A172 (cell line): ENCODE measurements at places on chromosomes 5 and 9.

DNA sequence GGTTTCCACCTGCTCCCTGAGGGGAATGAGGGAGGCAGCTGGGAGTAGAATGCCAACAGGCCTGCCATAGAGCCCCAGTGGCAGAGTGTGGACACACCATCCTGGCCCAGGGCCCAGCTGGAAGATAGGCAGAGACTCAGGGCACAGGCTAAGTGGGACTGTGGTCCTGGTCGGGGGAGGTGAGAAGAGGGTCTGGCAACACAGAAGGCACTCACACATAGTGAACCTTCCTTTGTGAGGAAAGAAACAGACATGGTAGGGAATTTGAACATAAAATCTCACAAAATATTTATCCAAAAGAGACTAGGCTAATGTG is 41.2 kb downstream of the WDR36 start:
- DNase-seq, result no peak

- DNase-seq, result no peak
Measured at GRCh38 chr9:128405077-128405779, 15.4 kb upstream of the CERCAM start.

DNA sequence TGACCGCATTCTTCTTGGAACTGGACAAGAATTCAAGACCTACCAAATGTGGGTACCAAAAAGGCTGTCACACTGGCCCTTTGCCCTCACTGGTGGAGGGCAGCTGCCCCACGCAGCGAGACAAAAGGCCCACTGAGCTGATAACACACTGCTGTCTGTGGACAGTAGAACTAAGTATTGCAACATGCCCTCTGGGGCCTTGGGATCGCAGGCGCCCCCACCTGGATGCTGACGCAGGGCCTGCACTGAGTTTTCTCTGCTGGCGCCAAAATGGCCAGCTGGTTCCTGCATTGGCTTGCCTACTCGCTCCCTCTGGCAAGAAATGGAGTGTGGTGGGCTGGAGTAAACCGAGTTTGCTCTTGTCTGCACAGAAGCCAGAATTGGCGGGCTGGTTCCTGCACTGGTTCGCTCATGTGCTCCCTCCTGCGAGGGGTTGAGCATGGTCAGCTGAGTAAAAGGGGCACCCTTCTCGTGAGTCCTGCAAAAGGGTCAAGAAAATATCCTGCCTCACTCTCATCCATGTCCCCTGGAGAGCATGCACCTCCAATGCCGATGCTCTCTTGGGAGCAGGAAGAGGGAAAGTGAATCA is 55.7 kb downstream of the NXNL2 start:
- DNase-seq, result no peak

DNA sequence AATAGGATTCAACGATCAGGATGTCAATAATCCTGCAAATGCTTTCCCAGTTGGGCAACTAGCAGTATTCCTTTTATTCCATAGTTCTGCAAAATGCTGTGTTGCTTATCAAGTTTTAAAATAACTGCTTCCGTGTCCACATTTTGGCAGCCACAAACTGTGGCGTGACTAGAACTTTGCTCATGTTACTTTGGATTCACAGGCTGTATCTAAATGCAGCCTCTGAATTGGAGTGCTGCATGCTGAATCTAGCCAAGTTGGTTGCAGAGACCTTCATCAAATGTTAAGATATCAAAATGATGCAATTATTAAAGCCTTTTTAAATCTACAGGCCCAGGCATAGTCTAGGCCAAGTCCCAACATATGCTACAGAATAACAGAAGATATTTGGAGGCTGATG is 249.2 kb downstream of the NR2F1-AS1 start:
- no peak for DNase-seq

- no peak for DNase-seq
Measured at GRCh38 chr9:22382331-22382730, 64.3 kb upstream of the DMRTA1 start.
